ENCODE measurements at places on chromosomes 11 and 22.
A peak's percentile ranks its signal among the peaks of the same experiment; 100 is the strongest.

DNA sequence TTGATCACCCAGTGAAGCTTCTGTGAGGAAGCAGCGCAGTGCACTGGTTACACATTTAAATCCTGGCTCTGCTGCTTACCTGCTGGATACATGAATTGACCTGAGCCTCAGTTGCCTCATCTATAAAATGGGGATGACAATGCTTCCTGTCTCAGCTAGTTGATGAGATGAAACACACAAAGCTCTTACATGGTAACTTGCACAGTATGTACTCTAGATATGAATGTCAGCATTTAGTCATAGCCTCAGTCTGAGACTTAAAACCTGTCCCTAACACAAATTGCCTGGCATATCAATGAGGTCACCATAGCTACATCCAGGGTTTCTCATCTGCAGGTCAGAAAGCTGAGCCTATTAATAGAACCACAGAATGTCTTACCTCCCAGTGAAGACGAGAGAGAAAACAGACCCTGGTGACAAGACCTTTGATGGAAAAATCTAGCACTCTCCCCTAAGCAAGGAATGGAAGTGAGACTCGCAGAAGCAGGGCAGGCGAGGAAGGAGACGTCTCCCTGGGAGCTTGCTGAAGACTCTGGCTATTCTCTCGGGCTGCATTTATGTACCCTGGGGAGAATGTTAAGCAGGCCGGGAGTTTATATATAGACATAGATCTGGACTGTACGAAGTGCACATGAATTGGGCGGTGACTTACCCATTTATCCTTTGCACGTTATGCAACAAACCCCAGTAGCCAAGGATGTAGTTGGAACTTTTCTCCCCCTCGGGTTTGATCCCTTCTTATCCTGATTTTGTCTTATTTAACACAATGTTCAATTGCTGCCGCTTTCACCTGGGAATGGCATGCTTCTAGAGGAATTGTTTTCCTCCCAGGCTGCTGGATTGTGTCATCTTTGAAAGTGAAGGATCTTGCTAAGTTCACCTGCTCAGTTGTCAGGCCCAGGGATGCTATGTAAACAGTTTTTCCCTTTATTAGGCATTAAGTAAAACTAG, 18.0 kb downstream of the SDHAF2 start:
- DNase-seq = peak; percentile 5

DNA sequence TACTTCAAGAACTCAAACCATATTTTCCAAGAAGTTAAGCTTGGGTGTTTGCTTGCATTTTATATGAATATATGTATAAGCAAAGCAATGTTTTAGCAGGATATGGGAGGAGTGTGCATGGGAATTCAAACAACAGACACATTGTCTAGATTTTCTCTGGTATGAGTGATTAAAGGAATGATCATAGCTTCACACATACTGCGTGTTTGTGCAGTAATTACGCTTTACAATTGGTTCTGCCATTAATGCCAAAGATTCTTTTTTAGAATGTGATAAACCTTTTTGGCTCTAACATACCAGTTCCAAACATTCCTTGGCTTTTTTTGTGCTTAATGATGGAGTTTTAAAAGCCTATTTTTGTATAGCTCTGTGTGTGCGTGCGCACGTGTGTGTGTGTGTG, 54.0 kb downstream of the CCDC34 start:
- no peak for DNase-seq

GRCh38 chr11:19441752-19442553, 201.2 kb upstream of the E2F8 start:
- DNase-seq = peak; percentile 76

GRCh38 chr11:79088967-79089366, 351.9 kb downstream of the TENM4 start:
- DNase-seq = no peak

DNA sequence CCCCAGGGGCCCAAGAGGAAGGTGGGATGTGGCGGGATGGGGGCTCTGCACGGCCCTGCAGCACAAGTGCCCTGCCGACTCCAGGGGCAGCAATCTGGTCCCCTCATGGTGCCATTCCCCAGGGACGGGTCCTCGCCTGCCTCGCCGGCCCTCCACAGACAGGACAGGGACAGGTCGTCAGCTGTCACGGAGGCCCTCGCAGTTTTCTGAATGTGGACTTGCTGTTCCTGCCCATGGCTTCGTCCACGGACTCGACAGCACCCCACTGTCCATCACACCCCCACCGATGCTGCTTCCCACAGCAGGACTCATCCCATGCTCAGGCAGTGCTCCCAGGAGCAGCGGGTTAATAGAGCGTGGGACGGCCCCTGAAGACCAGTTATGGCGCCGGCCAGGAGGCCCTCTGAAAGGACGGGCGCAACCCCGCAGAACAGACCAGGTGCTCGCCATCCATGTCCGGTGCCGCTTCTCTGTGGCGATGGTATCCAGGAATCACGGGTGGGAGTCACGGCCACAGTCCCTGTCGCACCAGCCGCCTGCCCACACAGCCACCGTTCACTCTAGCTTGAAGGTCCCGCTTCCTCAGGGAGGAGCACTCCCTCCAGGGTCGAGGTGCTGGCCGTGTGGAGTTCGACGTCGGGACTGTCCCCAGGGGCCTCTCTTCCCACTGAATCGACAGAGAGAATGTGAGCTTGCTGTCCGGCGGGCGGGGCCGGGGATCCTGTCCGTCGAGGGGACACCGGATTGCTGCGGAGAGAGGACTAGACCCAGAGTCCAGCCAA, 18.5 kb upstream of the MUC2 start:
- DNase-seq = no peak

GRCh38 chr22:28015046-28015425, 96.0 kb upstream of the PITPNB start:
- no peak for DNase-seq

DNA sequence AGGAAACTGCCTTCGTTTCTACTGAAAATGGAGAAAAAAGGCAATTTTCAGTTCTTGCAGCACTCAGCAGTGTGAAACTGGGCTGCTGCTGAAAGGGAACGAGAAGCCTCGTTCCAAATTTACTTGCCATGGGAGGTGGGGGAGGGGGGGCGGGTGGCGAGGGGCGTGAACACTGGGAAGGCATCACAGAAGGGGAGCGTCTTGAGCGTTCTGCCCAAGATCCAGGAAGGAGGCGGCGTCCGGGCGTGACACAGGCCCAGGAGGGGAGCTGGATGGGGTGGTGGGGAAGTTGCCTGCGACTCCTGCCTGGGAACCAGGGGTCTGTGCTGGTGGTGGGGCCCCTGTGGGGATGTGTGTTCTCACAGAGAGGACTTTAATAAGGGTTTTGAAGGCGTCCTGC, 213.5 kb downstream of the CTTN start:
- no peak for DNase-seq

- DNase-seq = no peak
These were observed 59.2 kb upstream of the SHISAL1 start for GRCh38 chr22:44371741-44372525.

GRCh38 chr22:17057959-17058814, 26.6 kb upstream of the IL17RA start:
- DNase-seq = peak; percentile 65

- DNase-seq = no peak
These were observed 14.7 kb downstream of the SULT4A1 start for GRCh38 chr22:43847376-43848289.

DNA sequence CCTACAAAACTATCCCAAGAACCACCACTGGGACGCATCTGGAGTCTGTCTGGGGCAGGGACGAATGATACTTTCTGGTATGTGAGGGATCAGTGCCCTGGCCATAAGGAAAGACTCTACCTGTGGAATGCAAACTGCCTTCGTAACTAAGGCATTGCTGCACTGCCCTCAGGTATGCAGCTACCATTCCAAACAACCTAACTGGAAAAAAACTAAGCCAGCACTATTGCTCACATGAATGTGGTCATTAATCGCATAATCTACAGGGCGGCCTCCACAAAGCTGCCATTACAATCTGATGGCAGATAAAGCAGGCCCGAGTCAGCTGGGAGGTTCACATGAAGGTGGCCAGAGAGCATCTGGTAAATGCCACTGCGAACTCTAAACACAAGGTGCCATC, 3.9 kb downstream of the PACSIN2 start:
- no peak for DNase-seq

- peak; percentile 65 for DNase-seq
These were observed 37.2 kb upstream of the ETS1 start for GRCh38 chr11:128624269-128625175.

- no peak for DNase-seq
These were observed 7.6 kb downstream of the IGSF9B start for GRCh38 chr11:133949129-133949528.
